ELF-1 (cell line): ENCODE measurements at places on chromosomes 1 and 21.
A peak's percentile ranks its signal among the peaks of the same experiment; 100 is the strongest.

DNA sequence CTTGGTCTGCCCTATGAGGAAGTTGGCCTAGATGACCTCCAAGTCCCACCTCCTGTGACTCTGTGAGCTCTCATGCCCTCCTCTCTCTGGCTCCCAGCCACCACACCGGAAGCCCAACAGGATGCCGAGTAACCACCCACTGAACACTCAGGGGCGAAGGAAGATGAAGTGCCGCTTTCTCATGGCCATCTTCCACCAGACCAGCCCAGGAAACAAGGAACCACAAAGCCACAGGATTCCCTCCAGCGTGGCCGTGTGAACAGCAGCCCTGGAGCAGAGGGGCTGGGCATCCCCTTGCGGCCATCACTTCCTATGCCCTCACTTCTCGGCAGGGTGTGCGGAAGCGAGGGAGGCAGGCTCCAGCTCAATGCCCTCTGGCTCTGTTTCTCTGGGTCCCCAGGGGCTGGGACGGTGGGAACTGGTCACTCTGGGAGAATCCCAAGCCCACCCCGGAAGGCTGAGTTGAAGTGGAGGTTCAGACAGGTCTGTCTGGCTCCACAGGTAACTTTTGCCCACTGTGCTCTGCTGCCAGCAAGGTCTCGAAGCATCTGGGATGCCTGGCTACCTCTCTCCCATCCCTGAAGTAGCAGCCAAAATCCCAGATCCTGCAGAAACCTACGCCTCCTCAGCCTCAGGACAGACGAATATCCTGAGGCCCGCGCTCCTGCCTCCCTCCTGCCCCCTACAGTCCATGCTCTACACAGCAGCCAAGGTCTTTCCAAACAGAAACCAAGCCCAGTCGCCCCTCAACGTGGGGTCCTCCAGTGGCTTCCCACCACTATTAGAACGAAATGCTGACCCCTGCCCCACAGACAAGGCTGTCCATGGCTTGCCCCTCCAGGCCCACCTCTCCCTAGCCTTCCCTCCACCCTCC, 44.2 kb upstream of the ECE1 start:
- DNase-seq = peak; percentile 87

DNA sequence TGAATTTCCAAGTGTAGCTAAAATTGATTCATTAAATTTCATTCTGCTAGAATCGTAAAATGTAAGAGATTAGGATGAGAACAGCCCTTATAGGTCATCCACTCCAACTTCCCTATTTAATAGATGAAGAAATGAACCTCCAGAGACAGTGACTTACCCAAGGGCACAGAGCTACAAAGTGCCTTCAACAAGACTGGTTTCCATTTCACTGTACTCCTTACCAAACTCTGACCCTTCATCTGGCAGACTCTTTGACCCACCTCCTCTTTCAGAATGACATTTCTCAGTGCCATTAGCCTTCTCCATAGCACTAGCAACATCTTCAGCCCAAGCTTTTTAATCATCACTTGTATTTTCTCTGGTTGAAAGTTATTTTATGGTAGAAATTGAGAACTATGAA, 161.3 kb downstream of the NEK7 start:
- no peak for DNase-seq

GRCh38 chr1:206706806-206707366, 22.2 kb downstream of the MAPKAPK2 start:
- DNase-seq = peak; percentile 8

DNA sequence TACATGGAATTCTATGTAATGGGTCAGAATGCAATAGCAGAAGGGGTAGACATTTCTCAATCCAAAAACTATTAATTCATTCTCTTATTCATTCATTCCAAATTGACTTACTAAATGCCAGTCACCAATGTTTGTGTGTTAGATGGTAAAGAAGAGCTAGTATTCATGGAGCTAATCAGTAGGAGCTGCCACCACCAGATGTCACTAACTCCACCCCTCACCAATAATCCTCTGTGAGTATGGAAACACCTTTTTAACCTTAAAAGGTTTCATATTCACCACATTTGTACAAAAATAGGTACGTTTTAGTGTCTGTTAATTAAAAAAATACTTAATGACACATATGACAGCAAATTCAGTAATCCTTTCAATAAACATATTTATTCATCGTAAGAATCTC, 131.8 kb upstream of the PKN2 start:
- DNase-seq = no peak

GRCh38 chr1:47213230-47213963, 18.6 kb downstream of the TAL1 start:
- DNase-seq = no peak

DNA sequence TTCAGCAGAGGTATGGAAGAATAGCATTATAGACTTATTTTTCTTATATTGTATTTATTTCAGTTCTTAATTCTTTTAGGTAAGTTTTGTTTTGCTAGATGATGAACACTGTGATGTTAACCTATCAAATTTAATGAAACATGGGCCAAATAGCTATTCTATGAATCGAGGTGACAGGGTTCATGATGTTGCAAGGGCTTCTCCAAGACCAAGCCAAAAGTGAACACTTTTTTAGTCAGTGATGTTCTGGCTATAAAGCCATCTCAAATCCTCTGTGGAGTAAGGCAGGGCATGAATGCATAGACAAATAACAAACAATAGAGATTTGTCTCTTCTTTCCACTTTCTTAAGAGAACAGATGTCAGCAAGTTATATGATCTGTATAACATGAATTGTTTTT, 26.7 kb downstream of the C1orf146 start:
- no peak for DNase-seq

DNA sequence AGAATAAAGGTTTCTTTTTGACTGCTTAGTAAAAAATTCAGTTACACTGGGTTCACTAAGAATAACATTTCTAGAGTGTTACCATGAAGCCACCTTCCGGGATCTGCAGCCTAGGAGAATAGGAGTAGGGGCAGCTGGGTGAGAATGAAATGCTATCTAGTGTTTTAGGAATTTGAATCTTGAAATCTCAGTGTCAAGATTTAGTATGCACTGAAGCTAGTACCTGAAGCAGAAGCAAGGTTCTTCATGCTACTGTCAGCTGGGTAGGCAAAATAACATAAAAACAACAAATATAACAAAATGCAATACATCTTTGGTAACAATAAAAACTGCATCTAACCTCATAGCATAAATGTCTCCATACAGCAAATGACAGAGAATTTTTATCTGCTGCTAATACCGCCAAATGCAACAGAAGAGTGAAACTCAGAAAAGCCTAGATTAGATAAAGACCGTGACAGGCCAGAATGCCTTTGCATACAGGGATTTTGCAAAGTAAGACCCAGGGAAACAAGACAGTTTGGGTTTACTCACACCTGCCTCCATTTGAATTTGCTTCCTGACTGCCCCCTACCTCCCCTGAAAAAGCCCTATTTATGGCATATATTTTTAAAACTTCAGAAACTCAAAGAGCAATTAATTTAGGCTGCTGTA, 58.2 kb downstream of the GADD45A start:
- DNase-seq = no peak

DNA sequence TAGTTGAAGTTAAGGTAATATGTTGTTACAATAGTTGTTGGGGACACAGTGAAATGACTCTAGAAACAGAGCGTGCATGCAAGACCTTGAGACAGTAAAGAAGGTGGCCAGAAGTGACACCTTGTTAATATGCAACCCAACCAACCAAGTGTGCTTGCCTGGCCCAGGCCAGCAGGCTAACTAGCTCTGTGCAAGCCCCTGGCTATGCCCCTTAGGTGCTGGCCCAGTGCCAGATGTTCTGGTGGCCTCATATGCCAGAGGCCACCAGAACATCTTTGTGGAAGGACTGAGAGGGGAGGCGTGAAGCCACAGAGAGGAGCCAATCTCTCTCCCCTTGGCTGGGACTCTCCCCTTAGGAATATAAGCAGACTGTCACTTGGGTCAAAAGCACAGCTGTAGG, 111.2 kb upstream of the JUN start:
- no peak for DNase-seq

DNA sequence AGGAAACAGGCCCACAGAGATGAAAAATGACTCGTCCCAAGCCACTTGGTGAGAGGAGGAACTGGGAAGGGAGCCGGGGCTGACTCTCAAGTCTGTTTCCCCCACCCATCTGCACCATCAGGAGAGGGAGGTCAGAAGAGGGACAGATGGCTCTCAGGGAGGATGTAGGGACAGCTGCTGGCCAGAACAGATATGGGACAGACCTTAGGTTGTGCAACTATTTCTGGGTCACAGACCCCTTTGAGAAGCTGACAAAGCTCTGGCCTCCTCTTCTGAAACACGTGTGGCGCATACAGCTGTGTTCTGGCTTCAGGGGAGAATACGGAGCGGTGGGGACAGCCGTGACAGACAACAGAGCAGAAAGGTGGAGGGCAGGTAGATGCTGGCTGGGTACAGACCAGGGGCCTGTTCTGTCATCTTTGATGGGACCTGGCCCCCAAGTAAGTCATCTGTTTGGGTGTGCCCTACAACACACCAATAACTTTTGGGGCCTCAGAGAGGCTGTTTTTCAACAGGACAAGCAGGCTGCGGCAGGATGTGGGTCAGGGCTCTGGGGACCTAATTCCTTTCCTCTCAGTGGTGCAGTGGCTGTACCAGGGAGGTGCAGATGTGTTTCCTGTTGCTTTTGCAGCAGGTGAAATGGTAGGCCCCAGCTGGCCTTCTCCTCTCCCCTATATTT, 7.3 kb downstream of the SH3BGRL3 start:
- no peak for DNase-seq

GRCh38 chr1:211703812-211704537, 28.6 kb upstream of the NEK2 start:
- DNase-seq = no peak

DNA sequence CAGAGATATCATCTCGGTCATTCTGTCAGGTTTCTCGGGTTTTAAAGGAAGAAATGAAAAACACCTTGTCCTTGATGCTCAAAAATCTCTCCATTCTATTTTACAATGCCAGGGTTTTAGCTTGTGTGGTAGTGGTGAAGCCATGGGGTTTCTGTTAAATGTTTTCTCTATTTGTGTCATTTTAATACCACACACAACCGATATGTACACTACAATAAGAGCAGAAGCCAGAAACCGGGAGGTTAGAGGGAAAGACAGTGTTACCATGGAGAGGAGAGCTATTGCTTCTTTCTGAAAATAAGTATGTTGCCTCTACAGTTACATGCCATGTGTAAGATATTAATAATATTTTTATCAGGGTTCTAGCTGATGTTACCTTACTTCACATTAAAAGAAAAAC, 2.8 kb downstream of the SLC35D1 start:
- DNase-seq = no peak

DNA sequence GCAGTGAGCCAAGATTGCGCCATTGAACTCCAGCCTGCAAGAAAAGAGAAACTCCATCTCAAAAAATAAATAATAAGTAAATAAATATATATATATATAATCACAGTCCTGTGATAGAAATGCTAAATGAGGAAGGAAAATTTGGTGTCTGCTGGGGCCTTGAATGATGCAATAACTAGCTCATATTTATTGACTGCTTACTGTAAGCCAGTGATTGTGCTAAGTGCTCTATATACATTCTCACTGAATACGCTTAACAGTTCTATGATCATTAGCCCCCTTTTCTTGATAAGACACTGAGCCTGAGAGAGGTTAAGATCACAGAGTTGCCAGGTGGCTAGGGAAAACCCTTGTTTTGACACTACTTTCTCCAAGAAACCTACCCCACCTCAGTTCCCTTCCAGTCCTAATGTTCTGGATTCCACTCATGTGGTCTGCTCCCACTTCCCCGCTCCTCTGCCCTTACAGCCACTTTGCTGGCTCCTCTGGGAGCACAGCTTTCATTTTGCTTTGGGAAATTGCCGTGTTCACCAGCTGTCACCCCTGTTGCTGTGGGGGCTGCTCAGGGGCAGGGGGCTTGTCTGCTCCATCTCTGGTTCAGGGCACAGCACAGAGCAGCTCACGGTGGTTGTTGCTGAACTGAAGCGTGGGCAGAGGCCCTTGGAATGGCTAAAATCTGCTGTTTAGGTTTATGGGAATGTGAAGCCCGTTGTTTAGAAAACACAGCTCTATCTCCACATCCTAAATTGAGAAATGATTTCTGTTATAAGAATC, 2.5 kb upstream of the BMP8A start:
- DNase-seq = no peak

DNA sequence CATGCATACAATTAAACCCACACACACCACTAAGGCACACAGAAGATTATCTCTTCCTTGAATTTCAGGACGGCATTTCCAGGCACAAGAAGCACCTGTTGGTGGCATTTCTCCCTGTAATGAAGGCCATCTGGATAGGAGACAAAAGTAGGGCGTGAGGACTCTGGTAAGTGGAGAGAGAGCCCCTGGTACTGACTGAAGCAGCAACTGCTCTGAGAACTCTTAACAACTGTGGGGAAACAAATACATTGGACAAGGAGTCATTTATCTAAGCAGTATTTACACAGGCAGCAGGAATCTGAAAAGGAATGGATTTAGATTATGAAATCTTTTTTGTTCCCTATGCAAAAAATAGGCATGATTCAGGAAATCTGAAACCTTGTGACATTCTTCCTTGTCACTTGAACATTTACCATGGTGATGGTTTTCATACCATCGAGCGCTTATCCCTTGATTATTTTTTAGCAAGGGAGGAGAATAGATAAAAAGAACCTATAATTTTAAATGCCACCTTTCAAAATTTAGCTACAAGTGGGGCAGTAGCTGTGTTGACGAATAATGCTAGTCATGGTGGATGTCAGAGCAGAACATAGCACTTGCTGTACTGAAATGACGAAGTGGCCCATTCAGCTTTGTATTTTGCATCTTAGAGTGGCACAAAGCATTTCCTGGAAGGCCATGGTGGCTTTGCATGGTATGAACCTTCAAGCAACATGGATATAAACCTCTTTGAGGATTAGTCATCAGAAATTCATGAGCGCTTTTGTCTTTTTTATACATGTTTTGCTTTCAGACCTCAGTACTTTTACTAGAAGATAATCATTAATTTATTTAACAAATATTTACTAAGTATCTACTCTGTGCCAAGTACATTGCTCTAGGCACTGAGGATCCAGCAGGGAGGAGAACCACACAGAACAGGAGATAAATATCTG, 362.0 kb downstream of the ADGRL2 start:
- no peak for DNase-seq

- no peak for DNase-seq
Observed at GRCh38 chr21:15422783-15423182, 307.0 kb upstream of the USP25 start.

DNA sequence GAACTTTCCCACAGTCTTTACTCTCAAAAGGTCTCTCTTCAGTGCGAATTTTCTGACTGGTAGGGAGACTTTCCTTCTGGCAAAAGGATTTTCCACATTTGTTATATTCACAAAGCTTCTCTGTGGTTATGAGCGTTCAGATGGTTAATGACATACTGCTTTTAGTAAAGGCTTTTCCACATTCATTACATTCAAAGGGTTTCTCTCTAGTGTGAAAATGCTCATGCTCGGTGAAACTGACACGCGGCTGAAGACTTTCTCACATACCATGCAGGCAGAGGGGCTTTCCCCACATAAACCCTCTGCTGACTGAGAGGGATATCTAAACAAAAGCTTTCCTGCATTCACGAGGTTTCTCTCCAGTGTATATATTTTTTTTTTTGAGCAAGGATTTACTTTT, 9.9 kb upstream of the KLF18 start:
- DNase-seq = no peak
